Stimulated activated CD8-positive, alpha-beta memory T cell treated with anti-CD3 and anti-CD28 coated beads, Interleukin-7, amount 100 ng/mL, for 1 hour (primary cell): ENCODE measurements at places on chromosomes 1 and 21.

DNA sequence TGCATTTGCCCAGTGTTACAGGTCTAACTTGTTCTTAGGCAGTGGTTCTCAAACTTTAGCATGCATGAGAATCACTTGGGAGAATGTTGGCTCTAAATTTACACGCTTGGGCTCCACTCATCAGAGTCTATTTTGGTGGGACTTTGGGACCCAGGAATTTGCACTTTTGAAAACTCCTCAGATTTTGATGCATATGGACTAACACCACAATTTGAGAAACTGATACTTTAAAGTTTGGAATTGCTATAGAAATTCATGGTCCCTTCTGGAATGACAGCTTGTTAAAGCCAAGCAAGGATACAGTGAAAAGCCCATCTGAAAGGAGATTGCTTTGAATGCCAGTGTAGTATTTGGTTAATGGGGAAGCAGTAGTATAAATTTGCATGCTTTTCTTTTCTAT is 31.5 kb downstream of the GPR52 start:
- DNase-seq: no peak

- DNase-seq: no peak
Measured at GRCh38 chr1:61808968-61809367, 66.7 kb downstream of the PATJ start.

- no peak for DNase-seq
Measured at GRCh38 chr1:57234459-57234858, 189.4 kb downstream of the DAB1 start.

DNA sequence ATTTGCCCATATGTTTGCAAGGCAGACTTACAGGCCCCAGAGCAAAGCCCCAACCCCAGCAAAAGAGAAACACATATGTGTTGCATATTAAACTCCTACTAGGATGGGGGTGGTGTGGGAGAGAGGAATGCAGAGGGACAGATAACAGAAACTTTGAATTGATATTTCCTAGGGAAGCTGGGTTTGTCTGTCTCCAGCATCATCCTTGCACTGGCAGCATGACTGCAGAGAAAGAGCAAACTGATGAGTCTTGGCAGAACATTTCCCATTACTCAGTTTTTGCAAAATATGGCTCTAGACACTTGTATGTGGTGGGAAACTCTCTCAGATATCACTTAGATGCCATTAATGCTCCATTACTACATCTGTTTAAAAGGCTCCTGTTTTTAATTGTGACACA is 43.8 kb upstream of the MARK1 start:
- DNase-seq: no peak

DNA sequence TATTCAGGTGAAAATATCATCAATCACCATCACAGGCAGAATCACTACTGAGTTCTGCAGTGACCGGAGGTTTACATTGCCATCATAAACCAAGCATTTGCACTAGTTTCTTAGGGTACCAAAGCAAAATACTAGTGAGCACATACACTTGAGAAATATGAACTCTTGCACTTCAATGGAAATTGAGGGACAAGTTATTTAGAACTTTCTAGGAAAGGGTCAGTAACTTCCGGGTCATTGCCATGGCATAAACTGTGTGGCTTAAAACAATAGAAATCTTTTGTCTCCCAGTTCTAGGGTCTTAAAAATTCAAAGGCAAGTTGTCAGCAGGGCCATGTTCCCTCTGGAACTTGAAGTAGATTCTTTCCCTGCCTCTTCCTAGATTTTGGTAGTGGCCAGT is 197.5 kb downstream of the ZC3H11B start:
- DNase-seq: no peak
